ENCODE measurements at places on chromosomes 3 and 15. TPM values are rescaled to one million over a fixed set of nuclear protein-coding genes. Genes with fewer than 3 reads are reported as not detected.
A peak's percentile ranks its signal among the peaks of the same experiment; 100 is the strongest.

DNA sequence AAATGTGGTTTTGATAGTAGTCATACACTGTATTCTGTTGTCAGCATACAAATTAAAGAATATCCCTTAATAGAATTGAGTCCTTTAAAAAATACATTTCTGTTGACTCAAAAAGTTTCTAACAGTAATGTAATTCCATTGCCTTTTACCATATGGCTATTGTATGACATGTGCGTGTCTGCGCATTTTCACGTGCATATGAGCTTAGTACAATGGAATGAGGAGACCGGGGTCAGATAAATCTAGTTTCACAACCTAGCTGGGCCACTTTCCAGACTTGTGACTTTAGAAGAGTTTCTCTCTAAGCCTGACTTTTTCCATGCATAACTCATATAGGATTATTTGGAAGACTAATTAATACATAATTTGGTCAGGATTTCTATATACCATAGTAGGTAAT is 38.7 kb downstream of the ZBTB38 start:
- DNase-seq: no peak

- no peak for DNase-seq
Measured at GRCh38 chr3:43515208-43515917, 106.4 kb downstream of the ANO10 start.

DNA sequence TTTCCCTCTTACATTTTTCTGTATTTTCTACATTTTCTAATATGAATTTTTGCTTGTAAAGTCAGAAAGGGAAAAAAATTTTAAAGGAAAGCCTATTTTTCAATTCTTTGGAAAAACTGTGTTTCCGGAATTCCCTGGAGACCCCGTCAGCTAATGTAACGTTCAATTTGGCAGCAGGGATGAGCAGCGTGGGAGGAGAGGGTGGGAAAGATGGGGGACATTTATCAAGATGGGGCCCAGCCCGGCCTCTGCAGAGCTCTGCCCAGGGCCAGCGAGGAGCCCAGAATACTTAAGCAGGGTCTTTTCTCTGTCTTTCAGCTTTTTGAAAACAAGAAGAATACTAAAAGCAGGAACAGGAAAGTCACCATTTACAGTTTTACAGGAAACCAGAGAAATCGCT is 129.0 kb downstream of the LRRK1 start:
- peak; percentile 47 for DNase-seq

DNA sequence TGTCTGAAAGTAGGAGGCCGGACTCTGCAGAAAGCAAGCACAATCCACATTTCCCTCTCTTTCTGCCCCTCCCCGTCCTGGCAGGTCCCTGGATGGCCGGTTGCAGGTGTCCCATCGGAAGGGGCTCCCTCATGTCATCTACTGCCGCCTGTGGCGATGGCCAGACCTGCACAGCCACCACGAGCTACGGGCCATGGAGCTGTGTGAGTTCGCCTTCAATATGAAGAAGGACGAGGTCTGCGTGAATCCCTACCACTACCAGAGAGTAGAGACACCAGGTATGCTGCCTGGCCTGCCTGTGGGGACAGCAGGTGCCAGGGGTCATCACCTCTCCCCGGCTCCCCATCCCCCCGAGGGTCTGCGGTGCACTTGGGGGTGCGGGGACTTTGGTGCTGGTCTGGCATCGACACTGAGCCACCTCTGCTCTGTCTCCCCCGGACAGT is 89.6 kb downstream of the AAGAB start:
- DNase-seq: no peak

DNA sequence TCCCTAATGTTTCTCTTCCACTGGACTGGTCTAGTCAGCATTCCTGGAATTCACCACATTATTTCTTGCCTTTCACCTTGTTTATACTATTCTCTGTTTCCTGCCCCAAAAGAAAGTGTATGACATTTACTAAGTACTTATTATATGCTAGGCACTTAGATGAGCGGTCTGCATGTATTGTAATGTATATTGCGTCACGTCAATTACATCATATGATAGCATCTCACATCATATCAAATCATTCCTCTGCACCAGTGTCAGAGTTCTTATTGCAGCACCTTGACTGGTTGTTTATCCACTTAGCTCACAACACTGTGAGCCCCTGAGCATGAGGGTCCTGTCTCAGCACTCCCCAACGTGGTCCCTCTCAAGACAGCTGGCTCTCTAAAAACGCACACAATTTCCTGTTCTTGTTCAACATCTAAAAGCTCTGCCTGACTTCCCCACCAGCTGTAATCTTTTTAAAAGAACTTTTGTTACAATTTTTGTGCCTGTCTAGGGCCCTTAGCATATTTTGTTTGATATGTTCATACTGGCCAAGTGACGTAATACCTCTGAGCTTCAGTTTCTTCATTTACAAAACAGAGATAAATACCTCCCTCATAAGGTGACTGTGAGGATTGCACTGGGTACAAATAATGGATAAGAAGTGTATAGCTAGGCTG is 58.8 kb downstream of the ARHGAP31 start:
- DNase-seq: no peak

GRCh38 chr3:55893045-55893664 is 406.0 kb upstream of the WNT5A start:
- no peak for DNase-seq

DNA sequence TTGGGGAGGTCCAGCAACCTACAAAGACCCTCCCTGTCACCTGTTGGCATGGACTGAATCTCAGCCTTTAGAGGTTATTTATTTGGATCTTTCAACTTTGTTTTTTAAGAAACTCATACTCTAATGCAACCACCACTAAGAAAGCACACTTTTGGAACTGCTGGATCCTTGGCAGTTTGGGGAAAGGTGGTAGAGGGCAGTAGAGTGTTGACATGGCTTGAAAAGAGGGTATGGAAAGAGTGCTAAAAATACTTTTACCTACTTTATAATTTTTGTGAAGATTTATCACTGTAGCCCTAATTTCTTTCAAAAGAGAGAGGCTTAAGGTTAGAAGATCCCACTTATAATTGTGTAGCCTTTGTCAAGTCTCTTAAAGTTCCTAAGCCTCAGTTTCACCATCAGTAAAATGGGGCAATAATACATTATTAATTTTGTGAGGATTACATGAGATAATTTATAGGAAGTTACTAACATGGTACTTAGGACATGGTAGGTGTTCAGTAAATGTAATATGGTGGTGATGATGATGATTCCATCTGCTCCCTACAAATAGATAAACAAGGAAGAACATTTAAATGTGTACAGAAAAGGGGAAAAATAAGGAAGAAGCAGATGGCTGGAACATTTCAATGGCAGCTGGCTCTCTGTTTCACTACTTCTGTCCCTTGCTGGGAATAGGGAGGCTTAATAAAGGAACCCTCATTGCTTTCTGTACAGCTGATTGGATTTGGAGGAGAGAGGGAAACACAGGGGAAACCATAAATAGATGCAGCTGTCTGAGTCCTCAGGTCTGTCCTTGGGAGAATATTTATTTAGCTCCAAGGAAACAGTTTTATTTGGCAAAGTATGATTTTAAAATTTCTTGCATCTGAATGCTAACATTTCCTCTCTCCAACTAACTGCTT is 208.4 kb upstream of the ADAMTS9 start:
- DNase-seq: no peak

GRCh38 chr15:67108122-67108961 is 42.9 kb downstream of the SMAD3 start:
- DNase-seq: no peak

GRCh38 chr3:156559321-156559720 is 4.4 kb upstream of the SSR3 start:
- no peak for DNase-seq

- peak; percentile 60 for DNase-seq
Measured at GRCh38 chr3:131543714-131544113, 40.9 kb upstream of the MRPL3 start.

GRCh38 chr3:110799271-110799670 is 272.3 kb upstream of the NECTIN3 start:
- no peak for DNase-seq

- no peak for DNase-seq
Measured at GRCh38 chr3:5583920-5584319, 396.4 kb downstream of the EDEM1 start.

DNA sequence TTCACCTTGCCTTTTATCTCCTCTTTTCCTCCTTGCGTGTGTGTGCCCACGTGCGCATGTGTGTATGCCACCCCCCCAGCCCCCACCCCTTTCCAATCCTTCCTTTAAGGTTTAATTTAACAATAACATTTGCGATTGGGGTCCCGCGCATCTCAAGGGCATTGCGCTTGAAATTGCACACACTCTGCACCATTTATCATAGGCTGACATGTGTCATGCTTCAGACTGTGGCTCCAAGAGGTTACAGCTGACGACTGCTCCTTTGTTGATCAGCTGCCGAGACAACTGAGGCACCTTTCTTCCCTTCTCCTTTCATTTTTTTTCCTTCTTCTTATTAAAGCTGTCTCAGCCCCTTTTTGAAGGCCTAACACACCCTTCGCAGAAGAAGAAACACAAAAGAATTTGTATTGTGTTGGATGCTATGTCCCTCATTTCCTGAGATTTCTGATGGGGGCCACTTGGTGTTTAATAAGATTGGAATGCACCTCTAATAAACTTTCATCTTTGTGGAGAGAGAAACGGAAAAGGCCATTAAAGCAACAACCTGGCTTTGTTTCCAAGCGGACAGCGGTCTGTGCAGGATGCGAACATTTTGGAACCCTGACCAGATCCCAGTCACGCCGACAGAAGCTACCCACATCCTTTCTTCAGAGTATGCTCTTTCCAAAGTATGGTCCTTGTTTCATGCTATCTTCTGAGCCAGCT is 470.1 kb downstream of the MCTP2 start:
- DNase-seq: no peak

GRCh38 chr3:114487502-114487901 is 193.7 kb downstream of the TIGIT start:
- no peak for DNase-seq

- no peak for DNase-seq
Measured at GRCh38 chr15:89599021-89599420, 23.8 kb downstream of the TICRR start.

- no peak for DNase-seq
Measured at GRCh38 chr3:150242220-150242936, 165.7 kb upstream of the TSC22D2 start.

DNA sequence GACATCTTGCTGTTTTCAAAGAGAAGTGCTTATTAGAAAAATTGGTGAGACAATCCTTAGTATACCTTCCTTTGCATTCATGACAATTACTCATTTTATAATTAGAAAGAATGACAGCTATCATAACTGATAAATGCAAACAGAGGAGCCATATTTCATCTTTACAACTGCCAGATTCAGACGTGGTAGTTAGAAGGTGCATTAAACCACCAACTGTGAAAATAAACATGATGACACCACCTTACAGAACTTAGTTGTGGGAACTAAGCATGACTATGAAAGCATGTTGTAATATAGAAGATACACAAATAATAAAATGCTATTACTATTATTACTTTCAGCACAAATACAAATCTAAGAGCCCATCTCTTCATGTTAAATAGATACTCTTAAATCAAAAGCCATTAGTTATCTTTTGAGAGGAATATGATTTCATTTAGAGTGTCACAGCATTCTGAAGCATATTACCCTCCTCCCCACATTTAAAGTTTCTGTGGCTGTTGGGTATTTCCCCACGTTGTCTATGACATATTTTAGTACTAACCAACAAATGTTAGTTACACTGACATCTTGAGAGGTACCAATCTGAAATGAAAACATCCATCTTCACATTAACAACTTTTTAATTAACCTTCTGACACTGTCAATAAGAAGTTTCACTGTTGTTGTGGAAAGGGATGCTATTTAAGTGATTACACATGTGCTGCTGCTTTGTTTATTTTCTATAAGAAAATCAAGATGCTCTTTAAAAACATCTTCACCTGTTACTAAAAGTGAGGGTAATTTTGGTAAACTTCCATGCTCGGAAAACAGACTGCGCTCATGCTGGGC is 163.8 kb downstream of the LSAMP start:
- no peak for DNase-seq

DNA sequence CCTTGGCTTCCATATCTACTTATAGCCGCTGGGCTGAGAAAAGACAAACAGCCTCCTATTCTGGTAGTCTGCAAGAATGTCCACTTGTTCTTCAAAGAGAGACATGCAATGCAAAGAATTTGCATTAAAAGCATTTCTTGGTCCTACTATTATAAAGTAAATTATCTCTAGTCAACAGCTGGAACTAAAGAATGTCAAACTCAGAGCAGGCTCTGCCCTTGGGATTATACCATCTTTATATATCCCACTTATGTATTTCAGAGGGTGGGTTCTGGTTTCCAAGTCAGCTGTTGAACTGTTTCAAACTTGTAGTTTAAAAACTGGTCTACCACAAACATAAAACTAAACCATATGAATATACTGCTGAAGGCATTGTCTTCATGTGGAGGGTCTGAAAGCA is 7.0 kb upstream of the ACTC1 start:
- no peak for DNase-seq

Gene TLR9
- total RNA-seq: not detected

Gene PEX5L
- total RNA-seq: 0.90 TPM

Gene BTD
- 16.2 TPM for total RNA-seq

Gene SERPINI2
- not detected for total RNA-seq

All from right atrium auricular region (tissue), 2 donors.